Suppressor macrophage treated with lipopolysaccharide for 4 hours (primary cell): ENCODE measurements at places on chromosomes 1 and 21.

DNA sequence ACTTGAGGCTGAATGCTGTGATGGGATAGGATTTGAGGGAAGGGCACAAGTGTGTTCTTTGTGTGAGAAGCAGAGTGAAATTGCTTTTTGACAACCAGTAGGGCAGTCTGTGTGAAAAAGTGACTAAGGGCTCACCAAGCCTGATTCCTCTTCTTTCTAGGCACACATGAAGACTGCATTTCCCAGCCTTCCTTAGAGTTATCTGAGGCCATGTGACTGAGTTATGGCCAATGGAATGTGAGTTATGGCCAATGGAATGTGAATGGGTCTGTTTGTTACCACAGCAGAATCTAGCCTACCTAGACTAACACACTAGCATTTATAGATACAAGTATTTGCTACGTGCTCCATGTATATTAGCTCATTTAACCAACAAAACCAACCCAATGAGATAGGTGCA lies 35.3 kb upstream of the DIRAS3 start:
- DNase-seq, result no peak

DNA sequence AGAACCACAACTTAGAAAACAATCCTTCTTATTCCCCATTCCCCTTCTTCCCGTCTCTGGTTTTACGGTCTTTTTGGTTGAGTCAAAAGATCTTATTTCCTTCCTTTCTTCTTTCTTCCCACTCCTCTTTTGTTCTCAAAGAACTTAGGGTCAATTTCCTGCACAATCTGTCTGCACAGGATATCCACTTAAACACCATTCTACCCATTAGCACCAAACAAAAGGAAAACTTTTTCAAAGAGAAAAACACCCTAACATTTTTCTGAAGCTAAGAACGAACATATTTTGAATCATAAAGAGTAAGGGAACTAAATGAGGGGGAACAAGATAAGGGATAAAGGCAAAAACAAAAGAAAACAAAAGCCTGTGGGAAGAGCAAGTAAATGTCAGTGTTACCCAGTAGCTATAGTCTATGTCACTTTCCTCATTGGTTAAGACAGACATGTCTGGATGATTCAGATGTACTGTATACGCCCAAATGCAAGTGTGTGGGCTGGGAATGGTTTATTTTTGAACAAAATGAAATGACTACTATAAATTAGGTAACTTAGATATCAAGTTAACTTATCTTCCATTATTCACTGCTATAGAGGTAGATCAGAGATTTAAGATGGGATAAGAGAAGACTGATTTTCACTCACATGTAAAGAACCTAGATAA lies 59.9 kb downstream of the TOR3A start:
- peak; percentile 87 for DNase-seq

GRCh38 chr1:15046487-15047165 lies 106.9 kb upstream of the TMEM51 start:
- peak; percentile 80 for DNase-seq

GRCh38 chr1:84143796-84144565 lies at the start of gene PRKACB:
PRKACB (plus strand) TSS chr1:84144271; CDS start chr1:84144362, 91 bp downstream.
- DNase-seq, result peak; percentile 64

- no peak for DNase-seq
Observed at GRCh38 chr1:232894436-232894835, 56.0 kb upstream of the NTPCR start.

DNA sequence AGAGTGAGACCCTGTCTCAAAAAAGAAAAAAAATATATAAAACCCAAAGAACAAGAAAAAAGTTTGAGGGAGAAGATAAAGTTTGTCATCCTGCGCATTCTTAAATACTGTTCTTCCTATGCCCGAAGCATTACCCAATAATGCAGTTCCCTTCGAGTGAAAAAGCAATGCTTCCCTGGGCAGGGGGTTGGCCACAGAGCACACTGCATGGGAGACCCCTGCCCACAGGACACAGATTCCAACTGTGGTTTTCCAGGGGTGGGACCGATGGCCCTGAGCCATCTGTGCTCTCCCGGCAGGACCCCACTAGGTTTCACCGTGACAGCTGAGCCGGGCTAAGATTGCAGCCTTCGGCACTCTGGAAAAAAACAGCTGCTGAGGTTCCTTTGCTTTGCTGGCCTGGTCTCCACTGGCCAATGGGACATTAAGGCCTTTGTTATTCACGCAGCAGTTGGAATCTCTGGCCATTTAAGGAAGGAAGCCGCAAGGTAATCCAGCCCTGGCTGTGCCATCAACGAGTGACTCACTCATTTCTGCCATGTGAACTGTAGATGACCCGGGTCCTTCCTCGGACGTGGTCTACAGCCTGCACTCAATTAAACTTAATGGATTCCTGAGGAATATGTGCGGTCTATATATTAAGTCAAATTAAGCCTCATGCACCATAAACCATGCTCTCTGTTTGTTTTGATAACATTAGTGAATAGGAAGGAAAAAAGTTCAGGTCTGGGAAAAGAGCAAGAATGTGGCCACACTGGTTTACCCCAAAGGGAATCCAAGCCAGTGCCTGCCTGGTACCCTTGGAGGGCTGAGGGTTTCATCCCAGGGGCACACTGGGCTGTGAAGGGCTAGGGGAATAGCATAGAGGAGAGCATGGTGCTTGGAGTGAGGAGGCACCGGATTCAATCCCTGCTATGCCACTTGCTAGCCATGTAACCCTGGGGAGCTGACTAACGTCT lies 163.2 kb downstream of the ZBTB18 start:
- DNase-seq, result peak; percentile 35

GRCh38 chr1:54300401-54300800 lies 100.4 kb downstream of the MRPL37 start:
- no peak for DNase-seq

DNA sequence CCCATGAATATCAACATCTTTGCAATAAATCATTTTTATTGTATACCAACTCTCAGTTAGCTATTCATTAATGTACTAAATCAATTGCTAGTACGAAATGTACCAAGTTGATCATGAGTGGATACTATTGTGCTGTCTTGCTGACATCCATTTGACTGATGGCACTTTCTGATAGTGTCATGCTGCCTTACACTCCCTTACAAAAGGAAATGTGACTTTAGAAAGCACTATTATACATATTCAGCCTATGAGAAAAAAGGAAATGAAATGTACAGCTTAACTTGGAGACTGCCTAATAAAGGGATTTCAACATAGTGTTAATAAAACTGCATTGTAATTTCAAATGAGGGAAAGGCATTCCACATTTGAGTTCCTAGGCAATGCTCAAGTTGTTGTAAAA lies 52.2 kb downstream of the PLA2G4A start:
- DNase-seq, result peak; percentile 29

GRCh38 chr1:200787896-200788387 lies 49.2 kb downstream of the CAMSAP2 start:
- no peak for DNase-seq

DNA sequence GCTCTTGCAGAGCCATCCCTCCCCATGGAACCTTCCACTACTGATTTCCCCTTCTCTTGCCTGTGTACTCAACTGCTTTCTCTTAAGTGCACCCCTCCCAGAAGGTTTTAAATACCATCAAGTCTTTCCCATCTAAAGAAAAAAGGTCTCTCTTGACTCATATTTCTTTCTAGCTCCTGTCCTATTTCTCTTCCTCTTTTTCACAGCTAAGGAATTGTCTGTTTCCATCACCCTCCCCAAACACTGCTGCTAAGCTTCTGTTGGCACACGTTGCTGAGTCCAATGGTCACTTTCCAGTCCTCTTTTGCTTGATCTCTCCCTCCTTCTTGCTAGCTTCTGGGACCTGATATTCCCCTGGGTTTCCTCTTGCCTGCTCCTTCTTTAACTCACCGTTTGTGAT lies 13.3 kb upstream of the GNL2 start:
- DNase-seq, result no peak

GRCh38 chr1:208106218-208106617 lies 138.0 kb downstream of the PLXNA2 start:
- DNase-seq, result no peak

DNA sequence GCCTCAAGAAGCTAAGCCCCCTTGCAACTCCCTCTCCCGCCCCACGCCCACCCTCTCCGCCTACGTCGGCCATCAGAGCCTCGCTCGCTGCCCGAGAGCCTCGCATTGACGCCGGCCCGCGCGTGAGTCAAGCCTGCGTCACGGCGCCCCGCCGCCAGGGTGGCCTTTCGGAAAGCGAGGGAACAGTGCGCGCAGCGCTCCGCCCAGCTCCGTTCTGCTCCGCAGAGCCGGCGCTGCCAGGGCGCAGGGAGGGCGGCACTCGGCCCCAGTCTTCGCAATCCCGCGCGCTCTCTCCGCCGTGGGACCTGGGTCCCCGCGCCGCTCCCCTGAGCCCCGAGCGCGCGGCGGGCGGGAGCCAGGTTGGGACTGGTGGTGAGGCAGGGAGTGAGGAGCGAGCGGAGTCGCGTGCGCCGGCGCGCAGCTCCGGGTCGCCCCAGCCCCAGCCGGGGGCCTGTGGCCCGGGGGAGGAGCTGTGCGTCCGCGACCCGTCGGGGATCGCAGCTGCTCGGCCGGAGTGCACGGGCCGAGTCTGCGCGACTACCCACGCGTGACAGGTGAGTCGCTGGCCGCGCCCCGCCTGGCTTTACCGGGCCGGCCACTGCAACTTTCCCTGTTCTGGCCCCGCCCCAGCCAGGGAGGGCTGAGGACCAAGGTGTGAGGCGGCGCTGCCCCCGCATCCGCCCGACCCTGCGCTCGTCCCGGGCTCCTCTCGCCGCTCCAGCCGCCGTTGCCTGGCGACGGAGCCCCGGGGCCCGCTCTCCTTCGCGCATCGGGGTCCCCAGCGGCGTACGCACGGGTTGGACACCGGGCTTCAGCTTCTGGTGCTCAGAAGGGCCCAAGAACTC lies at the start of gene SLC6A17:
TSS of gene SLC6A17 (plus strand) at position 165 of the 845 bp plus-strand sequence. CDS start 16,436 bp downstream, outside the sequence.
- peak; percentile 63 for DNase-seq

DNA sequence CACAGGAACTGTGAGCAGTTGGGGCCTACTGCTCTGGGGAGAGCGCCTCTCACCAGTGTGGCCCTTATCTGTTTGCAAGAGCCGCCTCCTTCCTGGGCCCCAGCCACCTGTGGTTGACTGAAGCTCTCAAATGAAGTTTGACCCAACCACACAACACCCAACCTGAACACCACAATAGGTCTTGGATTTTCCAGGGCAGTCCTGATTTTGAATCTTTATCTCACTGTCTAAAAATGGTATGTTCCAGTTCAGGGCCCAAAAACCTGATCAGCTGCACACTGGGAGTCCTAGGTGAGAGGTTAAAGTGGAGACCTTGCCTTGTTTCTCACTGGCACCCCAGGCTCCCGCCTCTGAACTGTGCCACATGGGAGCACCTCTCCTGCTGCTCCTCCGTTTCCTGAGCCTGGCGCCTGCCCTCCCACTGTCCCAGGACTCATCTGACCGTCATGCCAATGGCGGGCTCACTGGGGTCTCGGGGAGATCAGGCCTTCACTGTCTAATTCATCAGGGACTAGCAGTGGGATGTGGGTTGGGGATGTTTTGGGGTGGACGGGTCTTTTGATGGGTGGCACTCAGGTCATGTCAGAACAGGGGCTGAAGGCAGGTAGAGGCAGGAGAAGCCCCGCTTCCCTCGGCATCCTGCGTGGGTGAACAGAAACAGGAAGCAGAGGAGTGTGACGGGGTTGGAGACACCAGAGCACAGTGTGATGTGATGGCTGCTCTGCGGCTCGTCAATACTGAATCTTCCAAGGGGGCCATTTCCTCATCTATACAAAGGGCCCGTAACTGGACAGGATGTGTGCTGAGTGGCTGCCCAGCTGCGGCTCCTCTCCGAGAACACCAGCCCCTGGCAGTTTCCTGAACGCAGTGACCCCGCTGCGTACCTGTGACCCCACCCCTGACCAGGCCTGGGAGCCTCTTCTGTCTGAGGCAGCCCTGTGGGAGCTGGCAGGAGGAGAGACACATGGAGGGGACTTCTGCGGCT lies 59.6 kb upstream of the ITPKB start:
- peak; percentile 15 for DNase-seq

GRCh38 chr1:107883562-107883961 lies 81.4 kb downstream of the VAV3 start:
- no peak for DNase-seq

DNA sequence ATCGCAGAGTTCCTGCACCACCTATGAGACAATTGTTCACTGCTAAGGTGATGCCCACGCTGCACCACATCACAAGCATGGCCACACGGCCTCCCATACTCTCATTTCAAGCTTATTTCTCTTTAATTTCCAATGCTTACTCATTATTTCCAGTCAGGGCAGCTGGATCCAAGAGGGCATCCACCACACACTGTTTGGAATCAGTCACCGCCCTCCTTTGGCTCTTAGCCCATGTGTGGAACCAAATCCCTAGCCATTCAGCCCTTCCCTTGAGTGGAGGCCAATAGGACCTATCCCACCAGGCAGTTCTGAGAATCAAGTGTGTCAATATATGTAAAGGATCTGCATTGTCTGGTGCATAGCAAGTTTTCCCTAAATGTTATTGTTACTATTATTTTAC lies 26.3 kb upstream of the PALMD start:
- DNase-seq, result no peak

DNA sequence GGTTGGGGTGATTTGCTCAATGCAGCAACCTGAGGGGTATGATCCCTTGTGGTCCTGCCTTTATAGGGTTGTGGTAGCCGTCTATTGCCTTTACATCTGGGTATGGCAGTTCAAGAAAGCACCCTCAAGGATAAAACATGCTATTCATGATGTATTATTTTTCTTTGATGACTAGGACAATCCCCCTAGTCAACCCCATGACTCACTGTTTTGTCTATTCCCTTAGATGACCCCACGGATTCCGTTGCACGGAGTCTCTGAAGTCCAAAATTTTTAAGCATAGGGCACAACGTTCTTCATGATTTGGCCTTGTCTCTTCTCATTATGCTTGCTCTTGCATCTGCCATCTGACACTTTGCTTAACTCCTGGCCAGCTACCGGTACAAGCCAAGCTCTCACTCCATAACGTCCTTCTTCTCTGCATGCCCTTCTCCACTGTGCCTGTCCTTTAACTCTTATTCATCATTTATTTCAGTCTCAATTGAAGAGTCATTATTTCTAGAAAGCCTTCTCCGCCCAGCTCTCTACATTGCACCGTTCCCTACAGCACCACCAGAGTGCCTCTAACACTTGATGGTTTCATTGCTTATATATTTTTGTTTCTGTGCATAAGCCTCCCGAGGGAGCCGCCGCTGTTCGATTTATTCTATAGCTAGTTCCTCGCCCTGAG lies 838 bp upstream of the DISP1 start:
- DNase-seq, result no peak

DNA sequence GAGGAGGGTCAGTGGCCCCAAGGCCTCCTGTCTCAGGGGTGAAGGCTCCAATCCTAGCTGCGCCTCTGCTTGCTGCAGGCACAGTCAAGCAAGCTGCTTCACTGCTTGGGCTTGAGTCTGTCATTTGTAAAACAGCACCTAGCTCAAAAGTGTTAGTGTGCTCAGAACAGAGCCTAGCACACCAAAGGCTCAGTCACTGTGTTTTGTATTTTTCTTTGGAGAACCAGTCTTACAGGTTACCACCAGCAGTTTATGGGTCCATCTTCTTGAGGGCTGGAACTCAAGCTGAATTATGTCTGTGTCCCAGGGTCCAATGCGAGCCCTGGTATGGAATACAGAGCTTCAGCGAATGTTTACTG lies 113.6 kb downstream of the DMRTB1 start:
- no peak for DNase-seq

- no peak for DNase-seq
Observed at GRCh38 chr1:72412286-72412685, 129.9 kb upstream of the NEGR1 start.

GRCh38 chr1:227919906-227920305 lies 27.8 kb downstream of the WNT9A start:
- no peak for DNase-seq

- no peak for DNase-seq
Observed at GRCh38 chr1:226602186-226603021, 53.8 kb downstream of the STUM start.

- DNase-seq, result peak; percentile 40
Observed at GRCh38 chr1:32742956-32743355, 40.4 kb upstream of the SYNC start.

- DNase-seq, result no peak
Observed at GRCh38 chr1:18691648-18692047, 61.0 kb downstream of the PAX7 start.
